ENCODE measurements at places on chromosomes 1 and 21.

DNA sequence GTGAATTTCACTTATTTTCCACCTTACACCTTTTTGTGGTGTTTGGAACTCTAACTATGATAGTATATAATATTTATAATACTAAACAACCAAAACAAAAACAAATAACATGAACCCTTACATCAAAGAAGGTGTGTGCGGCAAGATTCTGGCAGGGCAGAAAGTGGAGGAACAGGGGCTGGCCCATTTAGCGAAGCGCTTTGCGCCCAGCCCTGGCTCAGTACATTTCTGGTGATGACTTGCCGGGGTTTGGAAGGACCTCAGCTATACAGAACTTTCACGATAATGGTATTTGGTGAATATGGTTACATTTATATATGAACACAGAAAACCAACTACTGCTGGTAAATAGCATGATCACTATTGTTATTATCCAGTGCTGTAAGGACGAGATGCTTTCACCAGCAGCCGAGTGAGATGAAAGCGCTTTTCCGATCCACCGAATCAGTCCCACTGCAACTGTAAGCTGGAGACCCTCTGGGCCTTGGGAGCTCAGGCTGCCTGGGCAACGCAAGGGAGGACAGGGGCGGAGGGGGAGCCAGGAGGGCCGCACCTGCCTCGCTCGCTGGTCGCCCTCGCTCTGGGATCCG lies 63.9 kb downstream of the CD247 start:
- DNase-seq, result no peak

- no peak for DNase-seq
Measured at GRCh38 chr1:29481031-29481430, 244.7 kb downstream of the PTPRU start.

DNA sequence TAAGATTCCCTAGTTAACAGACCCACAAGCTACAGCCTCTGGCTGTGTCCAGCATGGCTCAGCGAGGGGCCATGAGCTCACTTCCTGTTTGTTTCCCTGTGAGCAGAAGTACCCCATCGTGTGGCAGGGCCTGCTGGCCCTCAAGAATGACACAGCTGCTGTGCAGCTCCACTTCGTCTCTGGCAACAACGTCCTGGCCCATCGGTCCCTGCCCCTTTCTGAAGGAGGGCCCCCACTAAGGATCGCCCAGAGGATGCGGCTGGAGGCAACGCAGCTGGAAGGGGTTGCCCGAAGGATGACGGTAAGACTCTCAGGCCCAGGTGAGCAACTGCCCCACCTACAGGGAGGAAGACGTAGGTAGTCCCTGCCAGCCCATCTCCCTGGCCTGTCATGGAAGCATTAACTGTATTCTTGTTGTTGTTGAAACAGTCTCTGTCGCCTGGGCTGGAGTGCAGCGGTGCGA lies 38.2 kb downstream of the ZBTB17 start:
- no peak for DNase-seq

DNA sequence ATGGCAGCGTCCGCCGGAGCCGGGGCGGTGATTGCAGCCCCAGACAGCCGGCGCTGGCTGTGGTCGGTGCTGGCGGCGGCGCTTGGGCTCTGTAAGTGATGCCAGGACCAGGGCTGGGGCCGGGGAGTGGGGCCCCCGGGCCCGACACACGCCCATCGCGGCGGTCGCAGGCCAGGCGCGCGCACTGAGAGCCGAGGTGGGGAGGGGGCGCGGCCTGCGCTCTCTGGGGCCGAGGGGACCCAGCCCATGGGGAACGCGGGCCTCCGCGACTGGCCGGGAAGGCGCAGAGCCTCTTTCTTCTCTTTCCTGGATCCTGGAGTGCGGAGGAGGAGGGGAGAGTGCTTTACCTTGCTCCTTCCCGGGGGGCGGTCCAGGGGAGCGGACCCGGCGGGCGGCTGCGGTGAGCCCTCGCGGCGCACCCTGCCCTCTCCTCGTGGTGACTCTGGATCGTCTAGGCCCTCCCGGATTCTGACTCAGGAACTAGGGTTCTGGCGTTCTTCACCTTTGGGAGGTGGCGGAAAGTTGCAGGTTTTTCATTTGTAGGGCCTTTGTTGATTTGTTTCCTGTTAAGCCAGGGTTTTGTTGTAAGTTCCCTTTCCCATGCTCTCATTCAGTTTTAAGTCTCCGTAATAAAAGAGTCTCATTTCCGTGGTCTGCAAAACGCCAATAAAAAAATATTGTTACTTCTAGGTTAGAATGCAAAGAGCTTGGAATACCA lies 529 bp downstream of the MPZL1 start:
- DNase-seq, result peak; percentile 69

DNA sequence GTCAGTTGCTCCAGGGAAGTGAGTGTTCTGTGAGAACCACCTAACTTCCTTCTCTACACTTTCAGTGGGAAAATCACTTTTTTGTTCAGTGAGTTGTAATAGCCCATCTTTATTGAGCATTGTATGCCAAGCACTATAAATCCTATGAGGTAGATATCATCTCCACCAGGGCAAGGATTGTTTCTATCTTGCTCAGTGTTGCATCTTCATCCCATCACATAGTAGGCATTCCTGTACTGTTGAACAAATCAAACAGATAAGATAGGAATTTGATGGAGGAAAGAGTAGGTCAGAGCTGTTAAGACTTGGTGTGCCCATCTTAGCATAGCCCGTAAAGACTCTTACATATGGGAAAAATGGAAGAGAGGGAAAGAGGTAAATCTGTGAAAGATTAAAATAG lies 2.9 kb upstream of the PIGV start:
- no peak for DNase-seq

GRCh38 chr1:74245168-74245772 lies 10.1 kb downstream of the TNNI3K start:
- DNase-seq, result no peak

DNA sequence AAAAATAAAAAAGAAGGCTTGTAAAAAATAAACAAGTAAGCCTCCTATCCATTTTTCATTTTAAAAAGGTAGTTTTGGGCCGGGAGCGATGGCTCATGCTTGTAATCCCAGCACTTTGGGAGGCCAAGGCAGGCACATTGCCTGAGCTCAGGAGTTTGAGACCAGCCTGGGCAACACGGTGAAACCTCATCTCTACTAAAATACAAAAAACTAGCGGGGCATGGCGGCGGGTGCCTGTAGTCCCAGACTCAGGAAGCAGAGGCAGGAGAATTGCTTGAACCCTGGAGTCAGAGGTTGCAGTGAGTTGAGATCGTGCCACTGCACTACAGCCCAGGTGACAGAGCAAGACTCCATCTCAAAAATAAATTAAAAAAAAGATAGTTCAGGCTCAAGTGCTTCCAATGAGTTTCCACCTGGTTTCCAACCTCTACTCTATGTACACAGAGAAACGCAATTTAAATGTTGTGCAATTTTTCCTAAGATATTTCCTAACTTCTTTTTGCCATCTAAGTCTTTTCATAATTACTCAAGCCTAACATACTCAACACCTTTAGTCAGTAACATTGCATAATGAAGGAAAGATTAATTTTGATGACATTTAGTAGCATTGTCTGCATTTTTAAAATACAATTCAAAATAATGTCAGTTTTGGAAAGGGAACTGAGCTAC lies 106.3 kb downstream of the KCNT2 start:
- DNase-seq, result no peak

DNA sequence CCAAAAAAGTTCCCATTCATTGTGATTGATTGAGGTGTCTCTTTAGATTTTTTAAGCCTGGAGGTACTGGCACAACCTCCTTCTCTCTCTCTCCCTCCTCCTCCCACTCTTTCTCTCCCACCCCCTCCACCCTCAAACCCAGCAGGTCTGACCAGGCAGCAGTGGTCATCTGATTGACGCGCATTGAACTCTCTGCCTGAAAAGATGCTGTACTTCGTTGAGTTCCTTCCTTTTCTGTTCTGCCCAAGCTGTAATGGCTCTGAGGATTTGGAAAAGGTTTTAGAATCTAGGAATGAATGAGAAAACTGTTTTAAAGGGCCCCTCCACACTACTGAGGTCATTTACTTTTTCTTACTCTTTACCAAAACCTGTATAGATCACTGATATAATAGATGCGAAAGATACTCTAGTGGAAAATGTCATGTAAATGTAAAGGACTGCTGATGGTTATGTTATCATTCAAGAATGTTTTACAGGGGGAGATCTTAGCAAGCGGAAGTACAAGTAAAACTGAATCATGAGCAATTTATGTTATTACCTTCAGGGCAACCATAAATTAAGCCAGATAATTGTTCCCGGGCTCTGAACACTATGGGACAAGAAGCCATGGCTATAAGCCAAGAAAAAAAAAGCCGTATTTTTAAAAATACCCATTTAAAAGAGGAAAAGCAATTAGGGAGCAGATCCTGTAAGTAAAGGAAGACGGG lies 25.2 kb upstream of the DYRK1A start:
- peak; percentile 19 for DNase-seq

DNA sequence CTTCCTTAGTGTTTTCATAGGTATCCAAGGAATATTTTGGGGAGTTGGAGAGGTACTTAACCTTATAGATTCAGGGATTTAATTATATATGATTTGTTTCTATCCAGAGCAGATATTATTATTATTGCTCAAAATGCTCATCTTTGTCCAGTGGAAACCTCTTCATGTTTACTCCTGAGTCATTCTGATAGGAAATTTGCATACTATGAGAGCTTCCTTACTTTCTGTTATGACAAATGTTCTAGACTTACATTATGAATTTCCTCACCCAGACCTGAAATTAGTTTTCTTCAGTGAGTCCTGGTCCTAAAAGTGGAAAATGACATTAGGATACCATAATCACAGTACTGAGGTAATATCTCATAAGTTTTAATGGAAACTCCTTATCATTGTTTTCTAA lies 57.5 kb upstream of the PLPPR5 start:
- DNase-seq, result no peak

- no peak for DNase-seq
Measured at GRCh38 chr21:17414766-17415165, 98.1 kb upstream of the CXADR start.

- no peak for DNase-seq
Measured at GRCh38 chr1:29282924-29283803, 46.8 kb downstream of the PTPRU start.

GRCh38 chr1:53938136-53938830 lies 7.2 kb downstream of the IFT25 start:
- no peak for DNase-seq

GRCh38 chr21:33419538-33420123 lies 16.4 kb downstream of the IFNGR2 start:
- peak; percentile 50 for DNase-seq

- peak; percentile 88 for DNase-seq
Measured at GRCh38 chr1:232891071-232891470, 59.3 kb upstream of the NTPCR start.

DNA sequence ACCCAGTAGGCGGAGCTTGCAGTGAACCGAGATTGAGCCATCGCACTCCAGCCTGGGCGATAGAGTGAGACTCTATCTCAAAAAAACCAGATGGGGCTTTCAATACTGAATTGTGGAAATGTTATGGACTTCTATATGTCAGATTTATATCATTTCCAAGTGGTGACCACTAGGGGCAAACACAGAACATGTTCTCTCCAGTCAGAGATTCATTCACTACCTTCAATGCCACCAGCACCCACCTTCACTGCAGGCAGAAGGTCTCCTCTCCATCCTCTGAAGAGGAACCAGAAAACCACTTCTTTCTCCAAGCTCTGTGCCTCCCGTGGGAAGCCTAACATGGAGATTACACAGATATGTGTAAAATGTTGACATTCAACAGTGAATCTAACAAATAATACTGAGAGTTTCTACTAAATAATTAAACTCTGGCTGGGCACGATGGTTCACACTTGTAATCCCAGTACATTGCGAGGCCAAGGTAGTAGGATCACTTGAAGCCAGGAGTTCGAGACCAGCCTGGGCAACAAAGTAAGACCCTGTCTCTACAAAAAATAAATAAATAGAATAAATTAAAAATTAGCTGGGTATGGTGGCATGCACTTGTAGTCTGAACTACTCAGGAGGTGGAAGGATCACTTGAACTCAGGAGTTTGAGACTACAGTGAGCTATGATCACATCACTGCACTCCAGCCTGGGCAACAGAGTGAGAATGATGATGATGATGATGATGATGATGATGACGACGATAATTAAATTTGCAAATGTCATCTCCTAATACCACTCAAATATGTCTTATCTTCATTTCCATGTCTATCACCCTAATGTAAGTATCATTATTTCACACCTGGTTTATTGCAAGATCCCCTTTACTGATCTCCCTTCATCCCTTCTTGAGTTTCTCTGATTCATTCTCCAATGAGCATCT lies 151.1 kb downstream of the ZNF281 start:
- peak; percentile 40 for DNase-seq

DNA sequence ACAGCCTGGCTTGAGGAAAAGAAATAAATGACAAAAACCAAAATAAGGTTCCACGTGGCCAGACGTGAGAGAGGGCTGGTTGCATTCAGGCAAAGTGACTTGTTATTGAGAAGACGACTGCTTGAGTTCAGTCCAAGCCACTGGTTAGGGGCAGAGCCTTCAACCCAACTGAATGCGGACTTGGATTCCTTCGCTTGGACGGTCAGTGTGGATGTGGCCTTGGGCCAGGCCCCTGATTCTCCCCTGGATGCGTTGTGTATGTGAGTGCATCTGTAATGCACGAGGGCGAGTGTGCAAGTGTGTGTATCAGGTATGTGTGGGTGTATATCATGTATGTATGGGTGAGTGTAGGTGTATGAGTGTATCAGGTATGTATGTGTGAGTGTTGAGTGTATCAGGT lies 1.9 kb downstream of the PLA2G2F start:
- DNase-seq, result no peak

Data from adipocyte (in vitro differentiated cells).